ENCODE measurements at places on chromosomes 11 and 22.

DNA sequence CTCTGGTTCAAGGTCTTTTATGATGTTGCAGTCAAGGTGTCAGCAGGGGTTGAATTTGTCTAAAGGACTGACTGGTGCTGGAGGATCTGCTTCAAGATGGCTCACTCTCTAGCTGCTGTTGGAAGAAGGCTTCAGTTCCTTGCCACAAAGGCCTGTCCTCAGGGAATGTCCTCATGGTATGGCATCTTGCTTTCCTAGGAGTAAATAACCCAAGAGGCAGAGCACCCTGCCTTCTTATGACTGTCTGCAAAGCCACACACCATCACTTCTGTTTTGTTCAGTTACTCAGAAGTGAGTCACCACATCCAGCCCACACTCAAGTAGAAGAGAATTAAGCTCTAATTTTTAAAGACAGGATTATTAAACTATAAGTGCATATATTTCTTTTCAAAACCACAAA, 45.2 kb downstream of the PLAAT5 start:
- DNase-seq = peak; percentile 68

DNA sequence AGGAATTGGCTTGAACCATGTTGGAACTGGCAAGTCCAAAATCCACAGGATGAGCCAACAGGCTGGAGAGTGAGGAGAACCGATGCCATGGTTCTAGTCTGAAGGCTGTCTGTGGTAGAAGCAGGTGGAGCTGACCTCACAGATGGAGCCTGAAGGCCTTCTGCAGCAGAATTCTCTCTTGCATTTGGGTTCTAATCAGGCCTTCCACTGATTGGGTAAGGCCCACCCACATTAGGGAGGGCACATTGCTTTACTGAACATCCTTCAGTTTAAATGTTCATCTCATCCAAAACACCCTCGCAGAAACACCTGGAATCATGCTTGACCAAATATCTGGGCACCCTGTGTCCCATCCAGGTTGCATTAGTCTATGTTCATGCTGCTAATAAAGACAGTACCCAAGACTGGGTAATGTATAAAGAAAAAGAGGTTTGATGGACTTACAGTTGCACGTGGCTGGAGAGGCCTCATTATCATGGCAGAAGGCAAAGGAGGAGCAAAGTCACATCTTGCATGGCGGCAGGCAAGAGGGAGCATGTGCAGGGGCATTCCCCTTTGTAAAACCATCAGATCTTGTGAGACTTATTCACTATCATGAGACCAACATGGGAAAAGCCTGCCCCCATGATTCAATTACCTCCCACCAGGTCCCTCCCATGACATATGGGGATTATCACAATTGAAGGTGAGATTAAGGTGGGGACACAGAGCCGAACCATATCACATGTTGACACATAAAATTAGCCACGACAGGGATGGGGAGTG, 15.9 kb downstream of the SMIM38 start:
- peak; percentile 52 for DNase-seq

DNA sequence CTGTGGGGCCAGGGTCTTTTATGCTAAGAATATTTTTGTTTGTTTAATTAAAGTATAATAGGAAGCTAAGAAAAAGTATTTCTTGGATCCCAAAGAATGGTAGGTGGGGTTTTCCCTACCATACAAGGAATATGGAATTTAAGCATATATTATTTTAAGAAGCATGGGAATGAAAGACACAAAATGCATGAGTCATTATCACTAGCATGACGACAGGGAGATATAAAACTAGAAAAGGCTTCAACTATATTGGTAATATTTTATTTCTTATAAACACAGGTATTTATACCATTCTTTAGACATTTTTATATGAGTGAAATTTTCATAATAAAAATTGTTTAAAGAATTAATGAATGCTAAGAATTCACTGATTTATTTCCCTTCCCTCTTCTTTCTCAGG, 39.3 kb upstream of the SOX6 start:
- DNase-seq = no peak

- DNase-seq = no peak
These were observed 124.3 kb upstream of the RASSF10 start for GRCh38 chr11:12884751-12885318.

DNA sequence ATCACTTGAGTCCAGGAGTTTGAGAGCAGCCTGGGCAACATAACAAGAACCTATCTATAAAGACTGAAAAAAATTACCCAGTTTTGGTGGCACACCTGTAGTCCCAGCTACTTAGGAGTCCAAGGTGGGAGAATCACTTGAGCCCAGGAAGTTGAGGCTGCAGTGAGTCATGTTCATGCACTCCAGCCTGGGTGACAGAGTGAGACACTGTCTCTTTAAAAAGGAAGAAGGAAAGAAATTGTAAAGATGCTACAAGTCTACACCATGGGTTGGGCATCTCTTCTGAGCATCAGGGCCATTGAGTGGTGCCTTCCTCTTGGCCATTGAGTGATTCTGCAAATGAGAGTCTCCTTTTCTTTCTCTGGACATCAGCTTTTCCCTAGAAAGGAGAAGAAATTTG, 15.7 kb upstream of the MTMR3 start:
- no peak for DNase-seq

DNA sequence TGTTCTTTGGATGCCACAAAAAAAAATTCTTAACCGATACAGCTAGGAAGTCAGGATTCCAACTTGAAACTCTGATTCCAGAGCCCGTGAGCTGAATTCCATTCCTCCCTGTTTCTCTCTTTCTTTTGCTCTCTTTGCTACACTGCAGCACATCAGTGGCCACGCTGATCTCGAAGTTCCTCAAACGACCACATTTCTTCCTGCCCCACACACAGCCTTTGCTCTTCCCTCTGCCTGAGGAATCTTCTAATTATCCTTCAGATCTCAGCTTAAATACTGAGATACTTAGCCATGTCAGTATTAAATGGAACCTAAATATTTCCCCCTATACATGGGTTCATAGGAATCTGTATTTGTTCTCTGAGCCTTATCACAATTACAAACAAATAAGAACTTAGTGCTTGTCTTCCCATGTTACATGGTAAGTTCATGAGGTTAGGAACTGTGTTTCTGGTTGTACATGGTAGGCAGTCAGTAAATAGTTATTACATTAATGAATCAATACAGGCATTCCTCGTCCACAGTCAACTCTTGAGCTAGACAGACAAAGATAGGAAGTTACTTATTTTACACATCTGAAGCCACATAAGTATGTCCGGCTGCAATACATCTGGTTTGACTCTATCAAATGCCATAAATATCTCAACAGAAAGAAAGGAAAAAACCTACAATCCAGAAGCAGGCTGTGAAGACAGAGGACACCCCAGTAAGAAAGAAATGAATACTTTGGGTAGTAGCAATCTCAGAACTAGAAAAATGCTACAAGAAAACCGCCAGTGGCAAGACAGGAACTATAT, 86.6 kb downstream of the MAML2 start:
- no peak for DNase-seq

- DNase-seq = no peak
These were observed 123.9 kb downstream of the MPPED1 start for GRCh38 chr22:43535741-43536140.

Data from inflammatory macrophage treated with lipopolysaccharide for 4 hours (primary cell).